ENCODE measurements at places on chromosomes 1 and 21.

- no peak for DNase-seq
These were observed 120.1 kb upstream of the TNR start for GRCh38 chr1:175863299-175864050.

GRCh38 chr1:225469051-225469450 is 41.2 kb upstream of the LBR start:
- no peak for DNase-seq

DNA sequence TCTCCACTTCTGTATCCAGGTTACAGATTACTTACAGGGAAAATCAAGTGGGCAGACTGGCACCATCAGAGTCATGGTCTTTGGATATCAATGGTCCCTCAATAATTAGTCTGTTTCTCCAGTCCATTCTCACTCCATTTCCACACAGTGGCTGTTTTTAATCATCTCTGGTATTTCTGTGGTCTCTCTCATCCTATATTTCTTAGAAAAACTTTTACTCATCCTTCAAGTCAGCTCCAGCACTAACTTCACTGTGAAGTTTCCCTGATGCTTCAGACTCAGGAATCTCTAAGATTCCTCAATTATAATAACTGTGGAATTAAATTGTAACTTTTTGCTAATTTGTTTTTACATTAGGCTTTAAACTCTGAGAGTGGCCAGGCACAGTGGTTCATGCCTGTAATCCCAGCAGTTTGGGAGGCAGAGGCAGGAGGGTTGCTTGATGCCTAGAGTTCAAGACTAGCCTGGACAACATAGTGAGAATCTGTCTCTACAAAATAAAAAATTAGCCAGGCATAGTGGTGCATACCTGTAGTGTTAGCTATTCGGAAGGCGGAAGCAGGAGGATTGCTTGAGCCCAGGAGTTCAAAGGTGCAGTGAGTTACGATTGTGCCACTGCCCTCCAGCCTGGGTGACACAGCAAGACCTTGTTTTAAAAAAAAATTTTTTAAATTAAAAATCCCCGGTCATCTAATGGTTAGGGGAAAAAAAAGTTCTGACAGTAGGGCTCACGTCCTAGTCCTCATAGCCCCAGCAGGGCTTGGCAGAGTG is 10.6 kb downstream of the CD160 start:
- DNase-seq = no peak

GRCh38 chr21:17889171-17889570 is 70.0 kb upstream of the C21orf91 start:
- no peak for DNase-seq

DNA sequence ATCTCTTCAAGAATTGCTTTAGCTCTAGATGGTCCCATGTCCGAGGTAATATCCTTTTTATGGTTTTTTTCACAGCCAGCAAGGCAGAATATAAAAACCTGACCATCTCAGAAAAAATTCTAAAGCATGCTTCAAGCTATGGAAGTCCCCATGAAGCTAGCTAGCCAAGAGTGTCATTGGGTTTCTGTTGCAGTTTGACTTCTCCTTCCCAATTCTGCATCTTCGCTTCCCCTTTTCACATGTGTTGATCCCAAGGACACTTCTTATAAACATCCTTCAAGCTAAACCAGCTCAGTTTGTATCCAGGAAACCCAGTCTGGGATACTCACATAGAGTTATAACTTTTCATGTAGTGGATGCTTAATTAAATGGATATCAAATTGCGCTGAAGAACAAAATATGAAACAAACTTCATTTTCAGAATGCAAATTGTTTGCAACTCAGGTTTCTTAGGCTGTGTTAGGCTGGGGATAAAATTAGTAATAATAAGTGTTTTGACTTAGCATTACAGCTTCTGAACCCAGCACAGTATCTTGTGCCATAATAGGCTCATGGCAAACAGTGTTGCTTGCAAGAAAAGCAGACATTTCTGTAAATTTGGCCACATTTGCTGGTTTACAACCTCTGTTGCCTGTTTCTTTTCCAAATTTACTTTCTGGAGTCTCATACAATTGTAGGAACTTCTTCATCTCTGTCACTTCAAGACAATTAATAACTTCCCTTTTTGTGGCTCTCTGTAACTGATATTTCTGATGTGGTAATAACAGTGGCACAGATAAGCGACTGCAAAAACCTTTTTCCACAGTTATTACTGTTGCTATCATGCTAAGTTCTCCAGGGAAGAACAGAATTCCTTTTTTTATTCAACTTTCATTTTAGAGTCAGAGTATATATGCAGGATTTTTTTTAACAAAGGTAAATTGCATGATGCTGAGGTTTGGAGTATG is 53.2 kb downstream of the NCAM2 start:
- no peak for DNase-seq

DNA sequence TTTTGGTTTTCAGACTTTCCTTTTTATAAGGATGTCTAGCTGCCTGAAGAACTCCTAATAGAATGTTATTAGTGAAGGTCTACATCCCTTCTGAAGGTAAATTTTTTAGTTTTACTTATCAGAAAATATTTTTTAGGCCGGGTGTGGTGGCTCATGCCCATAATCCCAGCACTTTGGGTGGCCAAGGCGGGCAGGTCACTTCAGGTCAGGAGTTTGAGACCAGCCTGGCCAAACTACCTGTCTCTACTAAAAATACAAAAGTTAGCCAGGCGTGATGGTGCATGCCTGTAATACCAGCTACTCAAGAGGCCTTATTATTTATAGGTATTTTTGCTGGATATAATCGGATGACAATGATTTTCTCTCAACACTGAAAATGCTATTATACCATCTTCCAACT is 181.9 kb upstream of the KCNK2 start:
- no peak for DNase-seq

GRCh38 chr1:87091425-87091824 is 177.0 kb downstream of the HS2ST1 start:
- no peak for DNase-seq

GRCh38 chr1:90509225-90510048 is 207.7 kb downstream of the BARHL2 start:
- no peak for DNase-seq

- no peak for DNase-seq
These were observed 13.8 kb downstream of the RXRG start for GRCh38 chr1:165431079-165431478.

DNA sequence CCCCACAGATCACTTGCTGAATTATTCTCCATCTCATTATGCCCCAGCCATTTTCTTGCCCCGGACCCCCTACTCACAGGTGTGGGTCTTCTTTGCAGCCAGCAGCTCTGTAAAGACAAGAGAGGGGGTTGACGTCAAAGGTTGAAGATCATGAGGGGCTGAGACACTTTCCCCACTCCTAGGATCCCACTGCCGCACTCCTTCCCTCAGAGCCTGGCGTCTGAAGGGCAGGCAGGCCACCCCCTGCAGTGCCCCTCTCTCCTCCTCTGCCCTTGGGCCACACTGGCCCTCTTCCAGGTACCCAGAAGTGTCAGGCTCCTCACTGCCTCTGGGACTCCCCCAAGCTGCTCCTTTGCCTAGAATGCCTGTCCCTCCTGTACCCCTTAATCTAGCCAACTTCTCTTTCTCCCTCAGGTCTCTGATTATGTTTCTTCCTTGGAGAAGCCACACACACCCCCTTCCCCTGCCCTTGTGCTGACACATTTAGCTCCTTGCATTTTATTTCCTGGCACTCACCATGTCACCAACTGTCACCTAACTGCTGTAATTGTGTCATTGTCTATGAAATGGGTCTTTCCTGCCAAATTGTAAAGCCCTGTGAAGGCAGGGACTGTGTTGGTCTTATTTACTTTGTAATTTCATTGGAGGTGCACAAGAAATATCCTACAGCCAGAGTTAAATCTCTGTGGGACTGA is 2.1 kb downstream of the RORC start:
- no peak for DNase-seq

DNA sequence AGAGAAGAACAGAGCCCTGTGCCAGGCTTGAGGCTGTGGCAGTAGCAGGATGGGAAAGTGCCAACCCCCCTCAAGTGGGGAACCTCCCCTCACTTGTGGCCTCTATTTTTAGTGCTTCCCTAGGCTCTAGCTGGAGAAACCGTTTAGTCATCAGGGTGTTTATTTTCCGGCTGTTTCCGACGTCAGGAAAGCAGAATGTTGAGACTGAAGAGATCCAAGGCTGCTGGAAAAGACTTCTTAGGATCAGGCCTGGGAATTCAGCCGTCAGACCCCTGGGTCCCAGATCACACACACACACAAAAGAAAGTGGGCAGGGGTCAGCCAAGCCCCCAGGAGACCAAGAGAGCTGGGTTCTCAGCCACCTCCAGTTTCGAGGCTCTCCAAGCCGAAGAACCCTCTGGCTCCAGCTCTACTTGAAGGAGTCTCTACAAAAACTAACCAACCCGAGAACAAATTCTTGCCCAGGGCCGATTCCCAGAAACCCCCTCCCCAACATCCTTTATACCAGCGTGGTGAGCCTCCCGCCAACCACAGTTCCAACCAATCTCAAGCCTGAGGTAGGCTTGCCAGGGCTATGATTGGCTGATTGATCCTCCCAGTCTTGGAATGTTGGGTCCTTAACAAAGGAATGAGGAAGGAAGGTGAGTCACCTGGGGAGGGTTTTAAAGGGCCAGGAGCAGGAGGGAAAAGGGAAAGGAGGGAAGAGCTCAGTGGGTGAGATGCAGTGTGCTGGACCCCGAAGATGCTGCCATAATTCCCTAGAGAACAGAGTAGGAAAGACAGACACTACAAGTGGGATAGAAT is 2.5 kb upstream of the MEF2D start:
- DNase-seq = peak; percentile 86

- DNase-seq = no peak
These were observed 10.2 kb downstream of the MAP7D1 start for GRCh38 chr1:36166136-36166535.

GRCh38 chr1:92655197-92655801 is 129.6 kb downstream of the EVI5 start:
- no peak for DNase-seq

DNA sequence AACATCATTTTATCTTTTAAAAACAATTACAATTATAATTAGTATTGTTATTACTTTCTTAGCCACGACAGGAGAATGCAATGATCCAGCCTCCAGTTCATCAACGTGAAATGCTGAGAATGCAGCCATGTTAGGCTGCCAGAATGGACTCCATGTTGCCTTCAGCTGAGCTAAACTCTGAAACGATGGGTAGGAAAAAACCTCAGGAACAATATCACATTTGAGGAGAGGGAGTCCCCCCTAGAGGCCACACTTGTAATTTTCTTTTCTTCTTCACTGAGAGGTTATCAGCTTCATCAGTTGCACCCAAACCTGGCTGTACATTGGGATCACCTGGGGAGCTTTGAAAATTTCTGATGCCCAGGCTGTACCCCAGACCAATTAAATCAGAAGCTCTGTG is 34.6 kb upstream of the DNAH14 start:
- no peak for DNase-seq

DNA sequence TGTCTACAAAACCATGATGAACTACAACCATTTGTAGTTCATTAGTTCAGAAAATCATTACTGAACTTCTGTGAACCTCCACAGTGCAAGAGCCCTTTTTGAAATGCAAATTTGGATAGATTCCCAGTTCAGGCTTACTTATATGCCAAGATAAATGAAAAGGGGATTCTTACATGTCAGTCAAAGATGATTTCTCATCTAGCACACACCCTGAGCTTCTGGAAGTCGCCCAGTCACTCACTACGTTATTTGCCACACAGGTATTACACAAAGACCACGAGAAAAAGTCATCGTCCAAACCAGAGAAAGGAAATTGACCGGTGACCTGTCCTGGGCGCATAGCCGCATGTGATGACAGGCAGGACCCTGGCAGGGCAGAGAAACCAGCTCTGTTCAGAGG is 41.8 kb downstream of the ETS2 start:
- no peak for DNase-seq

- DNase-seq = no peak
These were observed 76.6 kb downstream of the RGL1 start for GRCh38 chr1:183881387-183882131.

DNA sequence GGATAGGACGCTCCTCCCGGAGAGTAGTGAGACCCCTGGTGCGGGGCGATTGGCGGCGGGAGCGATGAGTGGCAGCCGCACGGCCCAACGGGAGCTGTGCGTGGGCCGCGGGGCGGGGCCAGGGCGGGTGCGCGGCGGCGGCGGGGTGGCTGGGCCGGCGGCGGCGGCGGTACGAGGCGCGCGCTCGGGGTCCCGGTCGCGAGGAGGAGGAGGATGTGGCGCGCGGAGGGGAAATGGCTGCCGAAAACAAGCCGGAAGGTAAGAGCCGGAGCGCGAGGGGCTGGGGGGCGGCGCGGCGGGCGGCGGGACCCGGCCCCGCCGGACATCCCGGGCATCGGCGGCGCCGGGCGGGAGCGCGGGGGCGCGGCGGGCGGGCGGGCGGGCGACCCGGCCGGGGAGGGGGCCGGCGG is at the start of gene CAMTA1:
TSS of gene CAMTA1 (plus strand) at position 137 of the 410 bp plus-strand sequence. CDS start at position 214, 77 bp downstream.
- DNase-seq = no peak

- DNase-seq = no peak
These were observed 138.9 kb upstream of the VAMP3 start for GRCh38 chr1:7632176-7632575.

All from GM04504 (cell line).